Tibial artery (tissue), 4 donors: ENCODE measurements at places on chromosomes 12 and 14.

GRCh38 chr14:33740531-33740930 is 210.3 kb downstream of the EGLN3 start:
- H3K4me1 ChIP-seq, result no peaks in the 10 kb centered on the region
- H3K36me3 ChIP-seq, result no peaks in the 10 kb centered on the region
- no peak overlapping the region for H3K4me3 ChIP-seq
- no peak for DNase-seq

DNA sequence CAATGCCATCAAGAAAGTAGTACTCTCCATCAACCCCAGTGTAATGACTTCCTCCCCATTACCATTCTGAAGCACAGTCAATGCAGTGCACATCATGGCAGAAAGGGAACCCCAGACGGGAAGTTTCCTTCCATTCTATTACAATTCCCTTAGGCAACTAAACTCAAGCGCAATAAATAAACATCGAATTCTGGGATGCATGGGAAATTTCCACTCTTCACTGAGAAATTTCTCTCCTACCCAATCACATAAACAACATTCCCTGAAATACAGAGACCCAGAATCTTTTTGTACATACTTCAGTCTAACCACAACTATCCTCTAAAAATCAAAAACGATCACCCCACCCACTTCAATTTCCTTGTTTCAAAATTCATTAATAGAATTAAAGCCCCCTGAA is 20.0 kb downstream of the SARNP start:
- H3K4me1 ChIP-seq, result no peaks in the 10 kb centered on the region
- no peaks in the 10 kb centered on the region for H3K27me3 ChIP-seq
- no peak overlapping the region for H3K4me3 ChIP-seq
- H3K27ac ChIP-seq, result no peak overlapping the region

DNA sequence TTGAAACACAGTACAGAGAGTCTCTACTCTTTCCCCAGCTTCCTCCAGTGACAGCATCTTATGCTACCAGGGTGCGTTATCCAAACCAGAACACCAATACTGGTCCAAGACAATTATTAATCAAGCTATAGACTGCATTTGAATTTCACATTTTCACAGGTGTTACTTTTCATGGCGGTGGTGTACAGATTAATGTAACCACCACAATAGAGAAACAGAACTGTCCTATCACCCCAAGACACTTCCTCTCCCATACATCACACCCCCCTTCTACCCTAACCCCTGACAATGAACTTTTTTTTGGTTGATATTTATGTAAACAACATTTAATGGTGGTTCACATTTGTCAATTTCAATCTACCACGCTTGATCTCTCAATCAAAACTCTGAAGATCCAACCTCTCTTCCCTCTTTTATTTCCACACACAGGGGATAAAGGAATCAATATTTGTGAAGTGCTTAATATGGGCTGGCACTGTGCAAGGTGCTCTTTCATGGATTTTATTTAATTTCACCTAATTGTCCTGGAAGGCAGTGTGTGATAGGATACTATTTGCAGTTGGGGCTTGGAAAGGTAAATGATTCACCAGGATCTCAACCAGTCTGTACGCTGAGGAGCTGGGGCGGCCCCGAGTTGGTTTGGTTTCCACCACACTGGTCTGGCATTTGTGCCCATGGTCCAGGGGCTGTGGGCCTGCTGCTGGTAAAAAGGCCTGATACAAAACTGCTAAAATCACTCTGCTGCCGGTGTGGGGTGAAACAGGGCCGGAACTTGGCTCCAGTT is 54.6 kb upstream of the DICER1 start:
- DNase-seq, result no peak
- H3K4me3 ChIP-seq, result no peak overlapping the region
- H3K4me1 ChIP-seq, result no peaks in the 10 kb centered on the region
- H3K27me3 ChIP-seq, result no peaks in the 10 kb centered on the region
- no peak overlapping the region for H3K27ac ChIP-seq

- H3K36me3 ChIP-seq, result no peaks in the 10 kb centered on the region
- H3K27me3 ChIP-seq, result peaks cover 3% of the 10 kb centered on the region
- H3K4me1 ChIP-seq, result no peaks in the 10 kb centered on the region
- no peak overlapping the region for H3K4me3 ChIP-seq
- no peak overlapping the region for H3K27ac ChIP-seq
- no peak for DNase-seq
Observed at GRCh38 chr12:130556486-130557055, 159.5 kb downstream of the RIMBP2 start.

DNA sequence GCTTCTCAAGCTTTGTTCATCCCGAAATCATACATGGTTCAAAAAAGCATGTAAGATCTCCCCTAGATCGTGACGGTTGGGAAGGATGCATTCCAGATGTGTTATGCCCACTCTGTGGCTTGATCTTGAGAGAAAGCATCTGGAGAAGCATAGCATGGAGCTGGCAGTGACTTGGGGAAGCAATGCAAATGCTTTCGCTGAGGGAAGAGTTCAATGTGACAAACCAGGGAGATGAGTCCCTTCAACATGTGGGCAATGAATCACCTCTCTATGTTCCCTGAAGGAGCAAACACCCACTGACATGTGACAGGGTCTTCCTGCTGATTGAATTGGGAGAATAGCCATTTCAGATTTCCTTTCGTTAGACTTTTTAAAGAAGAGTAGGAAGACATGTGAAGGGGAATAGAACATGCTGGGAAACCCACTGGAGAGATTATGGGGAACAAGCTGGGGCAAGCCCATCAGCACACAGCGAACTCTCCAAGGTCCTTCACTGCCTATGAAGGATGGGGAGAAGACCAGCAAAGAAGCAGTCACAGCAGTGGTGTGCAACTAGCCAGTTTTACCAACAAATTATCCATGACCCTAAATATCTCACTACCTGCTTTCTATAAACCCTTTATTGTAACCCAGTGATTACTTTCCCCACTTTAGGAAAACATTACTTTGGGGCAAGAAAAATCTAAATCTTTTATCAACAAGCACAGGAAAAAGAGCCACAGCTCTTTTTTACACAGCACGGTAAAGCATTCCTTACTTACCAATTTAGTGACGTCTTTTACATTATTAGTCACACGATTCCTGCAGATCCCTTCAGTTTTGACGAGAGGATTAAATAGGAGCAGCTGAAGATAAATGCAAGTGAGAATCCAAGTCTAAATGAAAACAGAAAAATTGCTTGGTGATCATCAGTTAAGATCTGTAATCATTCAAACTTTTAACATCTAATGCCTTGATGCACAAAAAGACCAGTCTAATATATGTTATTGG is 35.0 kb downstream of the KITLG start:
- peaks cover 10% of the 10 kb centered on the region for H3K4me1 ChIP-seq
- no peaks in the 10 kb centered on the region for H3K27me3 ChIP-seq
- H3K27ac ChIP-seq, result no peak overlapping the region
- H3K4me3 ChIP-seq, result no peak overlapping the region
- peaks cover 5% of the 10 kb centered on the region for H3K36me3 ChIP-seq

DNA sequence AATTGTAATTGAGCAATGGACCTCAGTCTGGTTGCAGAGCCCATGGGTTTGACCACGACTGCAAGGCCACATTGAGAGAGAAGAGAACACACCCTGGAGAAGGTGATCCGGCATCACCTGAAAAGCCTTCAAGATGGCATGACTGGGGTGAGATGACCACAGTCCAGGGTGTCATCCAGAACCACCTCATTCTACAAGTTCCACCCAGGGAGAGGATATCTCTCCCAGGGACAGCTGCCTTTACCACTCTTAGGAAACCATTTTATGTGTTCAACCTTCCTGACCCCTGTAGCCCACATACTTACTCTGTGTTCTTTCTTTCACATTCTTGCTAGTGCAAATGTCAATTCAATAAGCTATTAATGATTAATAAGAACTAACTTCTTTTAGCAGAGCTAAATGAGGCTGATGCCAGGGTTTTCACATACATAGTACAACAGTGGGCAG is 43.4 kb upstream of the CPM start:
- H3K4me3 ChIP-seq, result no peak overlapping the region
- H3K27ac ChIP-seq, result no peak overlapping the region
- no peaks in the 10 kb centered on the region for H3K36me3 ChIP-seq
- no peaks in the 10 kb centered on the region for H3K4me1 ChIP-seq

DNA sequence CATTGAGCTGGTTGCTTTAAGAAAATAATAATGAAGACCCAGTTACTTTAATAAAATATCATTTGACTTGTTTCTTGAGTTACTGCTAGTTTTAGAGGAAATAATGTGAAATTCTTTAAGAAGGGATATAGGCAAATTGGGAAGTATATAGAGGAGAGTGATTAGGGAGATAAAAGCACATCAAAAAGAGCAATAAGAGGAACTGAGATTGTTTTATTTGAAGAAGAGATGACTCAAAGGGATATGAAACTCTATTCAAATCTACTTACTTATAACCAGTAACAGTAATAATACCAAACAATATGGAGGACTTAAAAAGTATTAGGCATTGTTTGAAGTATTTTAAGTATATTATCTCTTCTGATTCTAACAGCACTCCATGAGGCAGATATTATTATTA is 37.1 kb downstream of the LRRK2 start:
- no peak for DNase-seq
- no peaks in the 10 kb centered on the region for H3K27me3 ChIP-seq
- H3K36me3 ChIP-seq, result peaks cover 57% of the 10 kb centered on the region
- no peak overlapping the region for H3K27ac ChIP-seq
- no peak overlapping the region for H3K4me3 ChIP-seq
- H3K4me1 ChIP-seq, result no peaks in the 10 kb centered on the region

DNA sequence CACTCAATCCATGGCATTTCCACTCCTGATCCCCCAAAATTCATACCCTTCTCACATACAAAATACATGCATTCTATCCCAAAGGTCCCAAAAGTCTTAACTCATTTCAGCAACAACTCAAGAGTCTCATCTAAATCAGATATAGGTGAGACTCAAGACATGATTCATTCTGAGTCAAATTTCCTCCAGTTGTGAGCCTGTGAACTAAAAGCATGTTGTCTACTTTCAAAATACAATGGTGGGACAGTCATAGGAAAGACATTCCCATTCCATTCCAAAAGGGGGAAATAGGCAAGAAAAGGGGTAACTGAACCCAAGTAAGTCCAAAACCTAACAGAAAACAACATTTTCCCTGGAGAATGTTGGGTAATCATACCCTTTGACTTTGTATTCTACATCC is 103.3 kb downstream of the C12orf75 start:
- no peak overlapping the region for H3K4me3 ChIP-seq
- H3K27ac ChIP-seq, result no peak overlapping the region
- H3K4me1 ChIP-seq, result no peaks in the 10 kb centered on the region
- no peak for DNase-seq
- no peaks in the 10 kb centered on the region for H3K36me3 ChIP-seq

DNA sequence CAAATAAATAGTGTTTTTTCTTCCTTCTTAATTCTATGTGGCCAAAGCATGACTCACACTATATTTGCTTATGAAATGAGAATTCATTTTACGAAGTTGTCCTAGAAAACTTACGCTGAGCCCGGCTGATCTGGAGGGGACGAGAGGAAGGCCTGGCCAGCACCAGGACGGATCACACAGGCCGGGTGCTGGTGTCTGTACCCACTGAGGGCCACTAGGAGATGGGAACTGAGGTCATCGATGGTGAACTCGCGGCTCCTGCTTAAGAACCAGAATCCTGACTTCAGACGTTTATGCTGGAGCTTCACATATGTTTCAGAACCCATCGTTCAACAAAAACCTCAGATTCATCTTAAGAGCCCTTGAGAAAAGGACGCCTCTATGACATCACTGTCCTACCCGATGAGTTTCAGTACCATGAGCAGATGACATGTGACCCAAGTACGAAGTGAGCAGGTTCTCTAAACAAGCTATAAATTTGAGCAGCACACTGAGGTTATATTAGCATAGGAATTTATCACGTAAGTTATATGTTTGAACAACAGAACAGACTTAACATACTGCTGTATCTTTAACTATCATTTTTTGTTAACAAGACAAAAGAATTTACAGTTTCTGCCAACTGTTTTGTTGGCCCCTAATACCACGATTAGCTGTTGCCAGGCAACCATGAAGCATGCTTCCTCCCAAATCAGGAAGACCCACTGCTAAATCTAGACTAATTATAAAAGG is 111.9 kb downstream of the FOXN3 start:
- peak overlapping the region; percentile 87 for H3K27ac ChIP-seq
- H3K4me3 ChIP-seq, result no peak overlapping the region
- H3K4me1 ChIP-seq, result peaks cover 61% of the 10 kb centered on the region
- no peaks in the 10 kb centered on the region for H3K27me3 ChIP-seq
- H3K36me3 ChIP-seq, result no peaks in the 10 kb centered on the region

GRCh38 chr14:24274101-24274543 is 2.7 kb upstream of the RABGGTA start:
- H3K27me3 ChIP-seq, result no peaks in the 10 kb centered on the region
- no peak overlapping the region for H3K4me3 ChIP-seq
- H3K27ac ChIP-seq, result no peak overlapping the region
- peaks cover 12% of the 10 kb centered on the region for H3K4me1 ChIP-seq

- H3K4me3 ChIP-seq, result no peak overlapping the region
- no peaks in the 10 kb centered on the region for H3K4me1 ChIP-seq
- no peak for DNase-seq
- no peak overlapping the region for H3K27ac ChIP-seq
- H3K36me3 ChIP-seq, result no peaks in the 10 kb centered on the region
Observed at GRCh38 chr14:31286456-31287293, 79.1 kb upstream of the HECTD1 start.

GRCh38 chr14:55332654-55333570 is 61.7 kb downstream of the FBXO34 start:
- no peak for DNase-seq
- no peaks in the 10 kb centered on the region for H3K27me3 ChIP-seq
- no peaks in the 10 kb centered on the region for H3K36me3 ChIP-seq
- no peak overlapping the region for H3K4me3 ChIP-seq
- no peak overlapping the region for H3K27ac ChIP-seq

GRCh38 chr14:101152855-101153254 is 249.3 kb upstream of the RTL1 start:
- no peak overlapping the region for H3K4me3 ChIP-seq
- H3K36me3 ChIP-seq, result no peaks in the 10 kb centered on the region
- no peaks in the 10 kb centered on the region for H3K27me3 ChIP-seq
- DNase-seq, result no peak
- no peak overlapping the region for H3K27ac ChIP-seq
